ENCODE measurements at places on chromosomes 11 and 22.

DNA sequence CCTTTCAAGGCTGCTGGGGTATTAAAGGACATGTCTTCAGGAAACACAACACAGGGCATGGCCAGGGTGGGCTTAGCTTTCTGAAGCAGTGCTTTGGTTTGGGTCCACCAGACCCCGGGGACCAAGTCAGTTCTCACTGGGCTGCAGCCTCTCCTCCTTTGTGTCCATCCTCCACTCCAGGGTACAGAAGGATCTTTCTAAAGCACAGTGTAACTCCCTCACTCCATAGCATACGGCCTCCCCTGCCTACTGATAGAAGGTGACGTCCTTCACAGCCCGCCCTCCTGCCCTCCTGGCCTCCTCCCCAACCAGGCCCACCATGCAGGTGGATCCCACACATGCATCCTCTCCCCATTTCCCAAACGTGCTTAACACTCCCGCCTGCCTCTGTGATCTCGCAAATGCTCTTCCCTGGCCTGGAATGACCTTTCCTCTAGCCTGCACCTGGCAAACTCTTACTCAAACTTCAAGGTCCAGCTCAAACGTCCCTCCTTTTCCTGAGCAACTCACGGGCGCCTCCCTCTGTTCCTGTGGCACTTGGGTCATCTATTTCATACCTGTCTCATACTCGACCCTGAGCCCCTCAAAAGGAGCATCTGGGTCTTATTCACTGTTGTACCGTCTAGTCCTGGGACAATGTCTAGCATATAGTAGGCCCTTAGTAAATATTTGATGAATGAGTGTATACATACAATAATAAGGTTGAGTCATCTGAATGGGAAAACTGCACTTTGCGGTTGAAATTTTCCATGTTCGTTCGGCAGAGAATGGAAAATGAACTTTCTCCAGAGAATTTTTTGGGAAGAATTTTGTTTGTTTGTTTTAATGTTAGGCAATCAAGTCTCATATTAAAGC is 187.7 kb downstream of the EFCAB6 start:
- no peak for DNase-seq

DNA sequence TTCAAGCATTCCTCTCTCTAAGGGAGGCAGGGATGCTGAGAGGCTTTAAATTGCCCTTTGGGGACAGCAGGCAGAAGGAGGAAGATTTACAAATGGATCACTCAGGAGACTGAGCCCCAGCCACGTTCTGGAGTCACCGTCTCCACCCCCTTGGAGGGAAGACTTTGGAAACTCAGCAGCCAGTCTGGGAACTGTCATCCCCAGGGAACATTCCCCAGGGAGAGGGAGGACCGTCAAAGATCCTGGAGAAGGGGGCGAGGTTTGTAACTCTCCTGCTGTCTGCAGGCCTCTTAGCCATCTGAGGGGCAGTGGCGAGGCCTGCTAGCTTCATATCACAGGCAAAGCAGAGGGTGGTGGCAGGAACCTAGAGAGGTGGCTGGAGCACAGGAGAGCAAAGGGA is 56.1 kb upstream of the SLC22A12 start:
- DNase-seq: no peak

GRCh38 chr11:44310463-44311272 is 729 bp upstream of the ALX4 start:
- no peak for DNase-seq

DNA sequence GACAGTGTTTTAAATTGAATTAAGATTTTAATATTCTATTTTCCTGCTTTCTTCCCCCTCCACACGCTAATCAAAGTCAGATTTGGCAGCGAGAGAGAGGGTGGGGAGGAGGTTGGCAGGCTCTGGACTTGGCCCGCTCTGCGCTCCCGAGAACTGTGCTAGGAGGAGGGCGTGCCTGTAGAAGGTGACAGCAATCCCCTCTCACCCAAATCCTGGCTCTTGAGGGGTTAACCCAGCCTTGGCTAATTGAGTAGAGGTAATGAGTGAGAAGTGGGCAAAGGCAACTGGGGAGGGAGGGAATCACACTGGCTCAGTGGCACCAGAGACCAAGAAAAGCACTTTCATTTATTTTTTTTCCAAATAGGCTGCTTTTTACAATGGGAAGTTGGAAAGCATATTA is 42.2 kb downstream of the BUD13 start:
- no peak for DNase-seq

DNA sequence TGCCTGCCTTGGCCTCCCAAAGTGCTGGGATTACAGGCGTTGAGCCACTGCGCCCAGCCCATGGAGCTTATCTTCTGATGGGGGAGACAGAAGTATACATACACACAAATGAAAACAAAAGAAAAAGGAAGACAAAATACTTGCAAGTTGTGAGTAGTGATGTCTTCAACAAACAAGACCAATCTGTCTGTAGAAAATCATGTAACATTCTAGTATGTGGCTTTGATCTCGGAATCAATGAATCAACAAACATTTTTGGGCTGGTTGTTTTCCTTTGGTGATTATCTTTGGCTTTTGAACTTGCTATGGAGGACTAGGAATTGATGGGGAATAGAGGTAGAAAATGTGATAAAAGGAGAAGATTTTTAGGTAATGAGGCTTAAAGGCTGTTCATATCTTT is 3.4 kb upstream of the CTNND1 start:
- no peak for DNase-seq

DNA sequence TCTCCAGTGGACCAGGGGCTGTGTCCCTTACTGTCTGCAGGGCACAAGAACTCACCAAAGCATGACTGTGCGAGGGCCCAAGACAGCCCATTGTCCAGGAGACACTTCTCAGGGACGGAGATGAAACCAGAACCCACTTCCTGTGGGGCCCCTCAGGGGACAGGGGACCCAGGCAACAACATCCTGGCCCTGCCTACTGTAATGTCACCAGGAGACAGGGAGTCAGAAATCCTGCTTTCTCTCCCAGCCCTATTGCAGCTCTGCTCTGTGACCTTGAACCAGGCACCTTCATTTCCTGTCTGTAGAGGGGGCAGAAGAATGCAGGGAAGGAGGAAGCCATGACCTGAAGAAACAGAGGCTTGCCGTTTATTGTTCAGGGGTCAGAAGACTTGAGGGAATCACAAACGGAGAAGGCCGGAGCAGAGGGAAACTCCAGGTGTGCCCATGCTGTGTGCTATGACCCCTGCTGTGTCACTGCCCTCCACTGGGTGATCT is 98.0 kb downstream of the NAT10 start:
- no peak for DNase-seq

GRCh38 chr11:125535585-125535984 is 33.7 kb upstream of the EI24 start:
- no peak for DNase-seq

DNA sequence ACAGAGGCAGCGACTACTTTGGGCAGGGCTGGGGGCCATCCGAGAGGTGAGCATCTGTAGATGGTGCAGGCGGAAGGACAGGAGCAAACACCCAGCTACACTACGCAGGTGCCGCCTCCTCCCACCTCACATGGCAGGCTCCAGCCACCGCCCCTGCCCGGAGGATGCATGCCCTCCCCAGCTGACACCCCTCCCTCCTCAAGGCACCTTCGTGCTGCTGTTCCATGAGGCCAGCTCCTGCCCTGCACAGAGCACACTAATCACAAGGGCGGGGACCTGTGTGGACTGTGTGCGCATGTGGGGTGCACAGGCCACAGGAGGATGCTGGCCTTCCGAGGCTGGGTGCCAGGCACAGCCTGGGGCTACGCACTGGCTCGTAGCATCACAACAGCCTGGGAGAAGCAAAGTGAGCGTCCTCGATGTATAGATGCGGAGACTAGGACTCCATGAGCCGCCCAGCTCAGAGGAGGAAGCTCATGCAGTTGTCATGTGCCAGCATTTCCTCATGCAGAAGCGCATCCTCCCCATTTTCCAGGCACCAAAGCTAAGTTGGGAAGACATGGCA is 32.8 kb upstream of the HMOX1 start:
- no peak for DNase-seq

DNA sequence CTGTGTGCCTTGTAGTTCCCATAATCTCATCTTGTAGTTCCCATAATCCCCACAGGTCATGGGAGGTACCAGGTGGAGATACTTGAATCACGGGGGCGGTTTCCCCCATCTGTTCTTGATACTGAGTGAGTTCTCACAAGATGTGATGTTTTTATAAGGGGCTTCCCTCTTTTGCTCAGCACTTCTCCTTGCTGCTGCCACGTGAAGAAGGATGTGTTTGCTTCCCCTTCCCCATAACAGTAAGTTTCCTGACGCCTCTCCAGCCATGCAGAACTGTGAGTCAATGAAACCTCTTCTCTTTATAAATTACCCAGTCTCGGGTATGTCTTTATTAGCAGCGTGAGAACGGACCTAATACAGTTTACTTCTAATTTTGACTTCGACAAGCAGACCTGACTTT is 14.0 kb upstream of the SMIM38 start:
- no peak for DNase-seq

DNA sequence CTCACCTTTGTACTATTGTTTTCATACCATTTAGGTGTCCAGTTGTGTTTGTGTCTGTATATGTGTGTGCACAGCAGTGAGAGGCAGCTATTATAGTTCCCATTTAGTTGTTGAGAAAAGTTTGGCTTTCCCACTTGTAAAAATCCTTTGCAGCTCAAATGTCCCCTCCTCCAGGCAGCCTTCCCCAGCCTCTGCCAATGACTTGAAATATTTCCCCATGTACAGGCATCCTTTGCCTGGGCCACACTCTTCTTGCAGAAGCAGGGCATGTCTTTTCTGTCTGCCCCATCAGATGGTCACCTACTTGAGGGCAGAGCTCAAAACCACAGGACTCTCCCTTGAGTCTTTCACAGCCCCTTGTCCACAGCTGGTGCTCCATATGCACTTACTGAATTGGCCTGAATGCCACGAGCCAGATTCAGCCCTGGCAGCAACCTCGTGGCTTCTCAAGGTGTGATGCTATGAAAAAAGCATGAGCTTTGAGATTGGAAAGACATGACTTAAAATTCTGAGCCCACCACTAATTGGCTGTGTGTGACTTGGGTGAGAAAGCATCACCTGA is 39.3 kb downstream of the MYEOV start:
- DNase-seq: no peak
